ENCODE measurements at places on chromosomes 6 and 20.

GRCh38 chr6:137975188-137975940, 108.3 kb downstream of the TNFAIP3 start:
- DNase-seq, result no peak

DNA sequence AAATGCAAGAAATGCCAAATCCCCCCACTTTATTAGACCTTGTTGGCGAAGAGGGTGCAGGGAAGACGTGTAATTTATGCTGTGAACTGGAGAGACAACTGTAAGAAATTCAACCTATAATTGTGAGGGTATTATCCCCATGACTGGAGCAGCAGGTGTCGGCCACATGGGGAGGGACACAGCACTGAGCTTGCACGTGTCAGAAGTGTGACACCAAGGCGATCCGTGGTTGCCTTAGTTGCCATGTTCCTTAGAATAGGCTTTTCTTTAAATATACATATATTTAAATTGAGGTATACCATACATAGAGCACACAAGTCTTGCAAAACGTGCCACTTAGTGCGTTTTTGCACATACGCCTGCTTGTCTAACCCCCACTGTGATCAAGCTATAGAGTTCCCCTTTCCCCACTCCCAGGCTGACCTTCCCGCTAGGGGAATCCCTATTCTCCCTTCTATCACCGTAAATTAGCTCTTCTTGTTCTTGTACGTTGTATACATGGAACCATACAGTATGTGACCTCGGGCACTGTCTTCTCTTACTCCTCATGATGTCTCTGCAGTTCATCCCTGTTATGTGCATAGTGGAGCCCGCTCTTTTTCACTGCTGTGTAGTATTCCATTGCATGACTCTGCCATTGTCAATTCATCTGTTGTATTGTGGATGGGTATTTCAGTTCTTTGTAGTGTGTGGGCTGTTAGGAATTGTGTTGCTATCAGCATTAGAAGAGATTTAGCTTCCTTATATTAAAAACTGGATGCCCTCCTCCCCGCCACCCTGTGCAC, 81.6 kb upstream of the PMEPA1 start:
- no peak for DNase-seq

- DNase-seq, result no peak
Measured at GRCh38 chr6:26536571-26537159, 1.5 kb upstream of the HMGN4 start.

DNA sequence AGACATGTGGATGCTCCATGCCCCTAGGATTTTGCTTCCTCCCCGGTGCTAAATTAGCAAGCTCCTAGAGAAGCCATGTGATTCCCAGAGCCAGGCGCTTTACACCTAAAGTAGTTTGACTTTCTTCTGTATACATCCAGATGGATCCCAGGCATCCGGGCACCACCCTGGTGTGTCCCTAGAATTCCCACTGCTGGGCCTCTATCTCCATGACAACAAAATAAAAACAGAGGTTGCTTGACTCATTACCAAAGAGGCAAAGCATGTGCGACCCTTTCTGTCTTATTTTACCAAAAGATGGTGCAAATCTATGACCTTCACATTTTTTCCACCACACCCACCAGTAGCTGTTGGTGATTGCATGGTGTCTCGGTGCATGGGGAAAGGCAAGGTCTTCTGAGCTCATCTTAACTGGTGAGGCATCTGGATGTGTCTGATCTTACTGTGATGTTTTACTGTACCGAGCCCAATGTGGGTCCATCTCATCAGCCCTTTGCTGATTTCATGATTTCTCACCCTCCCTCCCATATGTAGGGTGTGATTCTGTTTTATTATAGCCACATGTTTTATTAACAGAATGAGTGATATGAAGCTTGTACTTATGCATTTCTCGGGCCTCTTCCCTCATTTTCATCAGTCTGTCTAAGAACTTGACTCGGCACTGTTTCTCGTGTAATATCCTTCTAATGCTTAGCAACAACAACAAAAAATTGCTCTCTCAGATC, 27.4 kb upstream of the VAPB start:
- no peak for DNase-seq

DNA sequence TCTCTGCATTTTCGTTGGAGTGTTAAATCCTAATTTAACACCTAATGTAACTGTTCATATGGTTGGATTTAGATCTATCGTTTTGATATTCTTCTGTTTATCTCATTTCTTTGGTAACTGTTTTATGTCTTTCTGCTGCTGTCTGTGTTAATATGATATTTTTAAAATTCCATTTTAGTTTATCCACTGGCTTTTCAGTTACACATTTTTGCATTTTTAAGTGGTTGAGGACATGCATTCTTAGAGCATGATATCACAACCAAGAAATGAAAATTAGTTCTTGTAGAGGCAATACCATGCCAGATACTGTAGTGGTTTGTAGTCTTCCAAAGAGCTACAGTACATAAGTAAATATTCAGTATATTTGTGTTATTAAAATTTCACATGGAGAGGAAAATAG, 58.6 kb downstream of the LIN28B start:
- DNase-seq, result no peak

DNA sequence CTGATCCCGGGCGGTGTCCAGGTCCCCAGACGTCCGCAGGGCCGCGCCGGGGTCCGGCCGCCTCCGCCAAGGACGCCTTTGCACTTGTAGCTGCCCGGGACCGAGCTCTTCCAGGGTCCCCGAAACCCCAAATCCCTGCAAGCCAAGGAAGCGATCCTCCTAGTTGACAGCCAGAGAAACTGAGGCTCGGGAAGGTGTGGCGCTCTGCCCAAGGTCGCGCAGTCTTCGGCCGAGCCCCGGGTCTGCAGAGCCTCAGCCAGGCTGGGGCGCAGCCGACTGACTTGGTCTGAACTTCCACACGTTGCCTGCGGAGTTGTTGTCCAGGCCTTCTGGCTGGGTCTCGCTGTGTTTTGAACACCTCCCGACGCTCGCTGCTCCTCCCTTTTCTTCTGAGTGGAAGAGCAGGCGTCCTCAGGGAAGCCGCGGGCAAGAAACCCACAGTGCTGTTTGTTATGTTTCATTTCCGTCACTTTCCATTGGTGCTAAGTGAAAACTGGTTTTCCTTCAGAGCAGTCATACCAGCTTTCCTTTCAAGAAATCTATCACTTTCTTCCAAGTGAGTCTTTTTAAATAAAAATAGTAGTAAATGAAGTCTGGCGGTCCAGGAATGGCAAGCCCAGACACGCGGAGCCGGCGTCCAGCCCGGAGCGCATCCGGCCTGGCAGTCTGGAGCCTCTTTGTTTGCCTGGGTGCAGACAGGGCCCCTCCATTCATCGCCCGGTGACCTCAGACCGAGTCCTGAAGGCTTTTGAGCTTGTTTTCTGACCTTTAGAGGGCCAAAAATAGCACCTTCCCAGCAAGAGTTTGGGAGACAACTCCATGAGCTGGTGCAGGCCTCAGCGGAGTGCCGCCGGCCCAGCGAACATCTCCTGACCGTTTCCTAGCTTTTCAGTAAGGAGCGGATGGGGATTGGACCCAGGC, 698 bp downstream of the FAM210B start:
- no peak for DNase-seq

- DNase-seq, result no peak
Measured at GRCh38 chr20:13684566-13685222, 46.0 kb upstream of the TASP1 start.

- DNase-seq, result no peak
Measured at GRCh38 chr6:43974643-43975230, 152.5 kb downstream of the MRPL14 start.

GRCh38 chr6:91653076-91653723, 1066.3 kb upstream of the MAP3K7 start:
- no peak for DNase-seq

- no peak for DNase-seq
Measured at GRCh38 chr20:25230166-25230831, 17.6 kb upstream of the PYGB start.
